ENCODE measurements at places on chromosomes 5 and 9.

DNA sequence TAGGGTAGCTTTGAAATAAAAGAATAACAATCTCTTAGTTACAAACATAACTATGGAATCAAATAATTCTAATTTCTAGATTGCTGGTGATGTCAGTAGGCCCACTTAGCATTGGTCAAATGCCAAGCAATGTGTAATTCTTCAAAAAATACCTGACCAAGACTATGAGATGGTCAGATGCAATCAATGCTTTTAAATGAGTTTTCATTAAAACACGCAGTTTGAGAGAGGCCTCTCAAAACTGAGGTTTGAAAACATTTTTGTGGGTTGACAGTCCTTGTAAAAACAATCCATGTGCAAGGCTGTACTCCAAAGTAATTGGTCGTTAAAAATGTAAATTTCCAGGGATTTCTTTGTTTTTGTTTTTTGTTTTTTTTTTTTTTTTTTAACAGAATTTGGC is 1.2 kb upstream of the RLN2 start:
- no peak for DNase-seq

DNA sequence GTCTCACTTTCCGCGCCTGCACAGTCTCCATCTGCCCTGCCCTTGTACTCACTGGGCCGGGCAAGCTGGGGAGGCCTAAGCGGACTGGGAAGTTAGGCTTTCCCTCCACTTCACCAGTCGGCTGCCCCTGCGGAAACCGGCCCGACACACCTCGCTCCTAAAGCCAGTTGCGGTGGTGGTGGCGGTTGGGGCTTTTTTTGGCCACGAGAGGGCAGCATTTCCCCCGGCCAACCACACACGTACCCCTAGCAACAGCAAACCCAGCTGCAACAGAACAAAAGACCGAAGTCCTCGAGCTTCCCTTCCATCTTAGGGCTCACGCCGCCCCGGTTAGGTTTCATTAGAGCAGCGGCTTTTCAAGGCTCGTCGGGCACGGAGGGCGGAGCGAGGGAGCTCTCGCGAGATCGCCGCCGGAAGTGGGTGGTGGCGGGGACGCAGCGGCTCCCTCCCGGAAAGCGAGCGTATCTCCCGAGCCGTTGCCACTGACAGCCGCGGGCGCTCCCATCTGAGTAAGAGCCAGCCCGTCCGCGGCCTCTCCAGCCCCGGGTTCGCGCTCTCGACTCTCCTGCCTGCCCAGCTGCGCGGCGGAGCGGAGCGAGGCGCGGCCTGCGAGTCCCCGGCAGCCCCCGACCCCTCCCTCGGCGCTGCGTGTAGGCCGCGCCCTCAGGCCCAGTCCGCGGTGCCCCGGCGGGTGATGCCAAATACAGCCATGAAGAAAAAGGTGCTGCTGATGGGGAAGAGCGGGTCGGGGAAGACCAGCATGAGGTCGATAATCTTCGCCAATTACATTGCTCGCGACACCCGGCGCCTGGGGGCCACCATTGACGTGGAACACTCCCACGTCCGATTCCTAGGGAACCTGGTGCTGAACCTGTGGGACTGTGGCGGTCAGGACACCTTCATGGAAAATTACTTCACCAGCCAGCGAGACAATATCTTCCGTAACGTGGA is at the start of gene RRAGA:
RRAGA (plus strand) TSS at position 462 of the 951 bp plus-strand sequence; CDS start at position 695, 233 bp downstream.
- DNase-seq: peak; percentile 95

- DNase-seq: no peak
Measured at GRCh38 chr5:159301466-159301865, 28.8 kb downstream of the IL12B start.

GRCh38 chr9:114348906-114349482 is 19.3 kb downstream of the ORM2 start:
- DNase-seq: peak; percentile 59

DNA sequence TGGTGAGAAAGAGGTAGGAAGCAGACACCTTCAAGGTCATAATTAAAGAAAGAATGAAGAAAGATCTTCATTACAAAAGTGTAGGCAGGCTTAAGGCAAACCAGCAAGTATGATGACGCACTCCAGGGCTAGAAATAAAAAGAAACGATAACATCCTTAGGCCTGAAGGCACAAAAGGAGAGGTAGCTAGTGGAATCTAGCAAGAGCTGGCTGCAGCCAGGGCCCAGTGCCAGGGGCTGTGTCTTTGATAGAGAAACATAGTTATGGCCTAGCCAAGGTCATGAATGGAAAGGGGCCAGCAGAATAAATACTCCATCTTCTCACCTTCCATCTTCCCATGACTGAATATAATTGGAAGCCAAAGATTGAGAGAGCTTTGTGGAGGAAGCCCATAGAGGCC is 6.8 kb upstream of the SH3TC2 start:
- DNase-seq: no peak

Measured in CD4-positive, alpha-beta T cell treated with Interleukin-12 subunit alpha and Interleukin-12 subunit beta, for 1 hour (primary cell).